Vagina (tissue), 2 donors: ENCODE measurements at places on chromosomes 4 and X. TPM values are rescaled to one million over a fixed set of nuclear protein-coding genes. Genes with fewer than 3 reads are reported as not detected.

Gene WWC2
- total RNA-seq, result 24.3 TPM

DNA sequence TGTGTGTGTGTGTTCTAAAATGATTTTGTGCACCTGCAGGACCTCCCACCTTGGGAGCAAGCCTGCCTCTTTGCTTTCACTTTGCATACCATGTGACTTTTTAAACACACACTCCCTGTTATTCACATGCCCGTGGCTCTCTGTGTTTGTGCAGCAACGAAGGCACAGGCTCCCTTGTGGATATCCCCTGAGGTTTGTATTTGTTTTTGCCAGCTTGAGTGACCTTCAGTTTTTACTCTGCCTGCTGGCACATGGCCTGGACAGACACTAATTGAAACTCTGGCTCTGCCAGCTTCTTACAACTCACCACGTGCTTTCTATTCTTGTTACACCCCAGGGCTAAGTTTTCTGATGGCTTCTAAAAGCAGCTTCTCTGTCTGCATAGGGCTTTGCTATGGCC, 885.8 kb downstream of the SH3BGRL start:
- H3K4me3 ChIP-seq, result no peak overlapping the region
- no peaks in the 10 kb centered on the region for H3K27me3 ChIP-seq
- H3K36me3 ChIP-seq, result no peaks in the 10 kb centered on the region
- no peaks in the 10 kb centered on the region for H3K4me1 ChIP-seq

DNA sequence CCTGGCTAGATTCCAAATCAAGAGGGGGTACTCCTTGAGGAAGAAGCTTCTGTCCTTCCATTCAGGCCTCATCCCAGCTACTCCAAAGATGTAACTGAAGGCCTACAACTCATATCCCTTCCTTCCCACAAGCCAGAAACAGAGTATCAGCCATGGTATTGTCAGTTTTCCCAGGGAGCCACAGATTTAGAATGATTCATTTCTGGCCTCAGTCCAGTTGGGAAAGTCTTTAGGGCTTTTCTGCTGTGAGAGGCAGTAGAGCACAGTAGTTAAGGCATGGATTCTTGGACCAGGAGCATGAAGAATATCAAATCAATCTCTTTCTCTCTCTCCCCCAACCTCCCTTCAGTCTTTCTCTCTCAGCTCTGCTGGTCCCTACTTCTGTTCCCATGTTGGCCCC, 505.0 kb downstream of the BCOR start:
- no peak for DNase-seq
- H3K4me3 ChIP-seq, result no peak overlapping the region
- H3K4me1 ChIP-seq, result no peaks in the 10 kb centered on the region
- H3K27ac ChIP-seq, result no peak overlapping the region

DNA sequence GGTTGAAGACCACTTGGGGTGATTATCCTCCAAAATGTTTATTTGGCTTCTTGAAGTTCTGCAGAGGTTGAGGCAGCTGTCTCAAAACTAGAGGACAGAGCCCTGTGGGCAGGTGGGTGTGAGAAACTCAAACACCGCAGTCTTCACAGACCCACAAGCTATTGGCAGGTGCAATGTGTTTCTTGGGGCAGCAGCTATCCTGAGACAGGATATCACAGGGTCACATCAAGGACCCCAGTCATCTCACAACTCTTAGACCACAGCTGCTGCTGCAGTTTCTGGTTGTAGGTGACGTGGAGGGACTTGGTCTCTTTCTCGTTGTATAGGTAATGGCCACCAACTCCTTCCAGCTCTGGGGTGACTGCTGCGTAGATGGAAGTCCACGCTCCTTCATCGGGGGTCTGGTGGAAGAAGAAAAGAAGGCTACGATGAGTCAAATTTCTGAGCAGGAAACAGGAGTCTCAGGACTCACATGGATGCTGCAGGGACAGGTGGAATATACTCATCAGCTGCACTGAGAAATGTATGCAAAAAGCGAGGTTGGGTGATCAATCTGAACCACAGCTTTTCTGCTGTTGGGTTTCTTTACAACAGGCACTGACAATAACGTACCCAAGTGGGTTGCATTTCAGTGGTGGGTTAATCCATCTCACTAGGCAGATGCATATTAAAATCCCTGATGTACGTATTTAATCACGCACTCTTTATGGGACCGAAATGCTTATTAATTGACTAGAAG, 279.8 kb downstream of the DHRSX start:
- H3K27me3 ChIP-seq, result no peaks in the 10 kb centered on the region
- no peak overlapping the region for H3K4me3 ChIP-seq
- no peaks in the 10 kb centered on the region for H3K4me1 ChIP-seq
- DNase-seq, result no peak
- H3K27ac ChIP-seq, result no peak overlapping the region

Gene NOX1
- total RNA-seq, result not detected

- no peaks in the 10 kb centered on the region for H3K27me3 ChIP-seq
- no peak overlapping the region for H3K27ac ChIP-seq
- H3K4me3 ChIP-seq, result no peak overlapping the region
- no peaks in the 10 kb centered on the region for H3K36me3 ChIP-seq
- DNase-seq, result no peak
- no peaks in the 10 kb centered on the region for H3K4me1 ChIP-seq
Measured at GRCh38 chr4:164821711-164822110, 55.3 kb upstream of the APELA start.

- H3K36me3 ChIP-seq, result no peaks in the 10 kb centered on the region
- H3K27ac ChIP-seq, result no peak overlapping the region
- H3K4me3 ChIP-seq, result no peak overlapping the region
- no peaks in the 10 kb centered on the region for H3K4me1 ChIP-seq
- no peak for DNase-seq
Measured at GRCh38 chrX:78931814-78932213, 13.4 kb upstream of the P2RY10 start.

DNA sequence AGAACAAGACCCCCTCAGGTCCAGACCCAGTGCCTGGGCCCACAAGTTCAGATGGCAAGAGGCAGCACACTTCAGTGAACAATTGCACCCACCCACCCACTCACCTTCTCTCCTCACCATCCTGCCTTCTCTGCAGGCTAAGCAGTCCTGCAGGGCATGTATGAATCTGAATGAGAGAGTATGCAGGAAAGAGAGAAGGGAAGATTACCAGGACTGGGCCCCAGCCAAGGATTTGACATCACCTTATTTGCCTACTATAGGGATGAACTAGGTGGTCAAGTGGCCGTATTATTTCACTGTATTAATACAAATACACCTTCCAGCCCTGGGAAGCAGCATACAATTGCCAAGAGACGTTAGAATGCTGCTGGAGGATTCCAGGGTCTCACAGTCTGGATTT, 2.1 kb upstream of the ZNF141 start:
- H3K4me1 ChIP-seq, result peaks cover 21% of the 10 kb centered on the region
- H3K4me3 ChIP-seq, result no peak overlapping the region
- no peak for DNase-seq
- no peaks in the 10 kb centered on the region for H3K36me3 ChIP-seq
- no peaks in the 10 kb centered on the region for H3K27me3 ChIP-seq

DNA sequence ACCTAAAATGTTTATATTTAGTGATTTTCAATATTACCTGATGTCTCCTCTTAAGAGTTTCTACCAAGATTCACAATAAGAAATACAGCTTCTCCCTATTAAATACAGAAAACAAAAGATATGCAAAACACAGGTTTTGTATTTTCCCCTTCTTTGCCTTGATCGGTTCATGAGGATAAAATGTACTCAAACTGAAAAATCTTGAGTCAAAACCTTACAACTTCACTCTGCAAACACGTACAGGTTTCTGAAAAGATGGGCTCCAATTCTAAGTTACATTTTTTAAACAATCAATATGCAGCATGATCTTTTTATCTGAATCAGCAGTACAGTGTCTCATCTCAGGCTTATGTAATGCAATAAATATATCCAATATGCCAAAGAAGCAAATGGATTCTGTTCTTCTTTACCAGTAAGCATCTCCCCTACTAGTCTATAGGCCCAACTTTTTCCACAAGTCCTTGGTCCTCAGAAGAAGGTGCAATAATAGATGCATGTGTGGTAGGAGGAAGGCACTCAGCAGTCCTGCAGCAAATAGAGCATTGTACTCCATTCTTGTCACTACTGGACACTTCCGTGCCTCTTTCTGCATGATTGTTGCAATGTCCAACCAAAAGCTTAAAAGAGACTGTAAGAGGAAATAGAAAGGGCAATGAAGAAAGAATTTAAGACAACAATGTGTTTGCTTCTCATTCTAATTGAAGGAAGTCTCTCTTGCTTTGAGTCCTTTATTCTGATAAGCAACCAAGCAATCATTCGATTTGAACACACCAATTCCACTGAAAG, 3.2 kb downstream of the MAPK10 start:
- peaks cover 15% of the 10 kb centered on the region for H3K4me1 ChIP-seq
- no peaks in the 10 kb centered on the region for H3K27me3 ChIP-seq
- DNase-seq, result no peak
- no peaks in the 10 kb centered on the region for H3K36me3 ChIP-seq
